ENCODE measurements at places on chromosomes 1 and 21.

DNA sequence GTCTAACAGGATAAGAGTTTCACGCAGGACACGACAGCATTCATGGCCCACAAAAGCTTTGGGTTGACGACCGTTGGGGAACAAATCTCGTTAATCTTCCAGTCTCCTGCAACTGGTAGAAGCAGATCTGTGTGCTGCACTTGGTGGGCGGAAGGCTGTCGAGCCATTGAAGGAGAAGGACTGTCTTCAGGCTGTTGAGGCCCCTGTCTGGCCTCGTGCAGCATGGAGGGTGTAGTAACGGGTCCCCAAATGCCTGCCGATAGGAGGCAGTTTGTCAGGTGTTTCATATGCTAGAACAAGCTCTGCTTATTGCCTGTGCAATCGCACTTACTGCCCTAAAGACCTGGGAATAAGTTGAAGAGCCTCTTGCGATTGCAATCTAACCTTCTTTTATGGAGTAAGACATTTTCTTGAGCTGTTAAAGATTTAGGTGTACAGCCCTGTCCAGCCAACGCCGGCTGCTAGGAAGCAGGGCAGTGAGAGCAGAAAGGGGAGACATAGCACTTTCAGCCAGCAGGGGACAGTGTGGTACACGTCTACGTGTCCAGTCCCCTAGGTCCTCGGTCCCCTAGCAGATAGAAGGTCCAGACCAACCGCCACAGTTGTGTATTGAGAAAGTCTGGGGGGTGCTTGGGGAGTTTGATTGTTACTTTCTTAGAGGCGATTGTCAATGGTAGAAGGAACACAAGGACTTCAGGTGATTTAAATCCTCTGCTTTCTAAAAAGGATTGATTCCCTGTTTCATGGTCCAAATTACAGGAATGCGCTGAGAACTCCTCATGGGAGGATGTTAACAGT is 102.3 kb upstream of the TMPRSS2 start:
- DNase-seq: peak; percentile 52

GRCh38 chr1:61570191-61570590 is 154.8 kb downstream of the TM2D1 start:
- no peak for DNase-seq

- no peak for DNase-seq
Measured at GRCh38 chr1:33001282-33001681, 35.4 kb downstream of the AK2 start.

GRCh38 chr1:74857676-74858075 is 124.7 kb downstream of the TYW3 start:
- DNase-seq: no peak

DNA sequence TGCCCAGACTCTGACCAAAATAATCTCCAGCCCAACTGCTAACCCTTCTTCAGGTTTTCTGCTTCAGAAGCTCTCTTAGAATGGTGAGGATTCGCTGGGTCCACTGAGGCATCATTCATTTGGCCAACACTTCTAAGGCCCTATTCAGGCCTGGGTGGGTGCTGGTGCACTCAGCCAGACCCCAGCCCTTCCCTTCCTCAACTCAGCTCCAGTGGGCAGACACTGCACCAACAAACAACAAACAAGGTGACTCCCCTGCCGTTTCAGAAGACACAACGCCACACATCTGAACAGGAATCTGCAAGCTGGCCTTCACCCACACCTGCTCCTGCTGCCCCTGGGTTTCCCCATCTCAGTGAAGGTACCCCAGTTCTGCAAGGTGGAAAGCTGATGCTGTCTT is 6.0 kb downstream of the HEYL start:
- no peak for DNase-seq

- no peak for DNase-seq
Measured at GRCh38 chr1:87150143-87150542, 178.5 kb upstream of the LMO4 start.

DNA sequence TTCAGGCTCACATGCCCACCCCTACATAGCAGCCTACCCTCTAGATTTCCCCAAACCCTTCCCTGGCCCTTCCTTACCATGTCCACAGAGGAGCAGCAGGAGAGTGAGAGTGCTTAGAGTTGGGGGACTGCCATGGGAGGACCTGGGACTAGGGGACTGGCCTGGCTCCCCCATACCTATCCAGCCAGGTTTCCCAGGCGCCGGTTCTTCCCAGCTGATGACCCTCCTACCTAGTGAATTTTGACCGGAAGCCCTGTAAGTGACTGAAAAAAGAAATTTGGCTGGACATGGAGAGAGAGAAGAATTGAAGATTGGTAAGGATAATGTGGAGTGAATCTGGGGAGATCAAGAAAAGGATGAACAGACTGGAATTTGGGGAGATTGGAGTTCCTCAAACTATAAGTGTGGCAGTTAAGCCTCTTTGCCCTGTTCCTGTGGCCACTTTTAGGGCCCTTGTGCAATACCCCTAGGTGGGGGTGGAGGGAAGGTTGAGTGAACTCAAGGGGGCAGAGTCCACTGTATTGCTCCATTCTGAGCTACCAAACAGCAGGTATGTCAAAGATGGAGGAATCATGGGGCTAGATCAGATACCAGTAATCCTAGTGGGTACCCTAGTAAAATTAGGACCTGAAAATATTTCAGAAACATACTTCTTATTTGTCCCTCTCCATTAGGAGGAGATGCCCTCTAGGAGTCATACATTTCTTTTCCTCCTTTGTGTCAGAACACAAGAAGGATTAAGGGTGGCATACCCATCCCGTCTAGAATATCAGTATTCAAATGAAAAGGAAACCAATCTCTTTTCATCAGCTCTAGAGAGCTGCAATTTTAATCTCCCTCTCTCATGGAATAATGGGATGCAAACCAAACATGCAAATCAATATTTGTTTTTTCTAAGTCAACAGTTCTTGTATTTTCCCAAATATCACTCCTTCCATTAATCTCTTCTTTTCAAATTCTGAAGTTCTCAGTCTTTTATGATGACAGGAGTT is 1.2 kb downstream of the HJV start:
- DNase-seq: no peak

- DNase-seq: no peak
Measured at GRCh38 chr1:192161976-192162375, 3.7 kb downstream of the RGS18 start.

DNA sequence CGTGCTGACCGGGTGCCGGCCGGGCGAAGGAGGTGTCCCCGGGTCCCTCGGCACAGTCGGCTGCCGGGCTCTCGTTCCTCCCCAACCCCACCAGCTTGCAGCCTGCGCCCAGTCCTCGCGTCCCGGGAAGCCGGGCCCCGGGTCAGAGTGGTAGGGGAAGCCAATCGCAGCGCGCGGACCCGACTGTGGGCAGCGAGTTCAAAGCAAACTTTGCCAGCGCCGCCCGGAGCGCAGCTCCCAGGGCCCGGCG is 328 bp downstream of the MYCL start:
- peak; percentile 42 for DNase-seq

DNA sequence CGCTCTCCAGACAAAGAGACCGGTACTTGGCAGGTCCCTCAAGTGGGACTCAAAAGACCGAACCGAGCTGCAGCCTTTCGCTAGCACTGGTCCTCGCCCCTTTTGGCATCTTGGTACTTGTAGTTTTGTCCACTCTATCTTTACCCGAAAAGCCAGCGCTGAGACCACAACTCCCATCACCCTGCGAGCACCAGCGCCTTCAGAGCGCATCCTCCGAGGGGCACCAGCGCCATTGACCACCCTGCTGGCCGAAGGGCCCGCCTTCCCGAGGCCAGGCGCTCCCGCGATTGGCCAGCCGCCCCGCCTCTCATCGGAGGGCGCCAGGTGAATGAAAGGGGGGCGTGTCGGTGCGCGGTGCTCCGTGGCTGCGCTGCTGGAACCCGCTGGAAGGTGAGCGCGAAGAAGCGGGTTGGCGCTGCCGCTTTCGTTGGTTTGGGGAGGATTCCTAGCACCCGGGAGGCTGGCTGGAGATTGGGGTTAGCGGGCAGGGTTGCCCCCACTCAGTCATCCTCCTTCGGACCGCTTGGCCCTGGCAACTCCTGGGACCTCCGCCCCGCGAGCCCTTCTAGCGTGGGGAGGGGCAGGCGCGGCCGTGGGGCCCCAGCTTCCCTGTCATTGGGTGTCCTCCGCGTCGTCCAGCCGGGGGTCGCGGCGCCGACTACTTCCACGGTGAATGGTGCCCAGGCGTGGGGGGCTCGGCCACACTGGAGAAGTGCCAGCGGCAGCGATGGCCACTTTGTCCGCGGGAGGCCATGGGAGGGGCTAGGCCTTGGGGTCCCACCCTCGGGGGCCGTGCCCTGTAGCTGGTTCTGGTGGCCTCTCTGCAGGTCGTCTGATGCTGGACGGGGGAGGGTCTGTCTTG is at the start of gene ZBTB8B:
ZBTB8B (plus strand) TSS at position 357 of the 862 bp plus-strand sequence. CDS start 5,553 bp downstream, outside the sequence.
- DNase-seq: peak; percentile 67

- no peak for DNase-seq
Measured at GRCh38 chr1:160127865-160128523, 12.4 kb downstream of the ATP1A2 start.

DNA sequence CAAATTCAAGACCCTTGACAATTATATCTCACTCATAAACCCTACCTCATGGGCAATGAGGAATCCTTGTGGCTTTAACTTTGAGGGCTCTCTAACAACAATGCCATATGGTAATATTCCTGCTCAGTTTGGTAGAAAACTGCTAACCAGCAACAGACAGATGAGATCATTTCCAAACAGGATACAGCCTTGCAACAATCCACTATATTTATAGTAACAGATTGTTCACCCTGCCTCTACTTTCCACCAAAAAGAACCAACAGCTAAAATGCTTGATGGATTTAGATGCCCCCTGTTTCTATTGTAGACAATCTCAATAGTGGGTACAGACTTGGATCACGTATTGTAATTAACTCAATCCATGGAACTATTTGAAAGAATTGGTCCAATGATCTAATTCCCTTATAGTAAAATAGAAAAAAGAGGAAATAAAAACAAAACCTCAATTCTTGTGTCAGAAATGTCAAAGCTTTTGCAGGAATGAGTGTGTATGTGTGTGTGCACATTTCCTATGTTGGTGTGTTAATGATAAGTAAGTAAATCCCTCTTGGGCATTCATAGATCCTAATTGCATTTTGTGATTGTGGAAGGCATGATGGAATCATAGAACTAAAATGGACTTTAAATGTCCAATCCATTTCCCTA is 100.0 kb upstream of the EDEM3 start:
- DNase-seq: no peak

DNA sequence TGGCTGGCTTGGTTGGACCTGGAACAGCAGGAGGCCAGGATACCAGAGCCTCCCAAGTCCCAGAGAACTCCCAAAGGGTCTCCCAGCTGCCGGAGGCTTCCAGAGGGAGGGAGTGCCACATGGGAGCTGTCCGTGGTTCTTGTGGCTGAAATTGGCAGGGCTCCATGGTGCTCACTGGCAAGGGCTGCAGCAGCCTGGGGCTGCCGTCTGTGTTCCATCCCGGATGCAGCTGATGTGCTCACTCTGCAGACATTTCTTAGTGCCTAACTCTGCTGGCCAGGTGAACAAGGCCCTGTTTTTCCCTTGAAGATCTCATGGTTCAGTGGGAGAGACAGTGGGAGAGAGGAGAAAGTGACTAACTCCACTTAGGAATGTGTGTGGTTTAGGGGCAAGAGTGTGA is 261.1 kb downstream of the CAMTA1 start:
- no peak for DNase-seq

DNA sequence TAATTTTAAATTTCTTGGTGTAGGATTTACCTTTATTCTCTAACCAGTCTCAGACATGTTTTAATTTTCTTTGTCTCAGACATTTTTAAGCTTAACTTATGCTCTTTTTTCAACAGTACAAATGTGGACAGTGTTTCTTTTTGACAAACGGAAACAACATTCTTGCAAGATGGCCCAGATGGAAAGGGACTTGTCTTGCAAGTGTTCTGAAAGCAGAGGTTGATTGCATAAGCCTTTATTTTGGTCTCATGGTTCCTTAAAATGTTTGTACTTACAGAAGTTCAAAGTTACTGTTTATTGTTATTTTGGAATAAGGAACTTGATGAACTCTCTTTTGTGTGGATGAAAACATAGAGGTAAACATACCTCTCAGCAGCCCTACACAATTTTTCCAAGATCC is 22.9 kb downstream of the SMAP2 start:
- DNase-seq: no peak

DNA sequence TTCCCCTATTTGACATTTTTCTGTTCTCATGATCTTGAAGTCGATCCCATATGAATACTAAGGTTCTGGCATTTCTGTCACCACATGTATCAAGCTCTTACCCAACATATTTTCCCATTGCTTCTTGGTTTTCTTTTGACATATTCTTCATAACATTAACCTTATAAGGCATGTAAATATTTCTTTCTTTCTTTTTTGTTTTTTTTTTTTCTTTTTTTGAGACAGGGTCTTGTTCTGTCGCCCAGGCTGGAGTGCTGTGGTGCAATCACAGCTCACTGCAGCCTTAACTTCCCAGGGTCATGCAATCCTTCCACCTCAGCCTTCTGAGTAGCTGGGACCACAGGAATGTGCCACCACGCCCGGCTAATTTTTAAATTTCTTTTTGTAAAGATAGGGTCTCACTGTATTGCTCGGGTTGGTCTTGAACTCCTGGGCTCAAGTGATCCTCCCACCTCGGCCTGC is 33.1 kb upstream of the ERRFI1 start:
- DNase-seq: no peak

GRCh38 chr1:89483010-89483756 is 41.4 kb upstream of the LRRC8B start:
- peak; percentile 88 for DNase-seq

DNA sequence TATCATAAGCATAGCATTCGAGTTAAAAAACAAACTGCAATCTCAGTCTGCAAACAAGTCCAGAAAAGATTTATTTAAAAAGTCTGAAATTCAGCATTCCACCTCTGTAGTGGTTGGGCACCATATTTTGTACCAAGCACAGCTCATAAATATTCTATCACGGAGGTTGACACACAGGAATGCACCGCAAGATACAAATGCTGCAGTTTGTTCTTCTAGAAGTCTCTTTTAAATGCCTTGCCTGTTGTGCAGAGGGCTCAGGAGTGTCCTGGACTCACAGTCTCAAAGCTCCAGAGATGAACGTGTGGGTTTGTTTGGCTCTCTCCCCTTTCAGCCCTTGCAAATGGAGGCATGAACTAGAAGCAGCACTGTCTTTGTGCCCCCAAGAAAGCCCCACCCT is 212.4 kb upstream of the USP24 start:
- no peak for DNase-seq

GRCh38 chr1:54810153-54810942 is 9.2 kb upstream of the TTC22 start:
- DNase-seq: peak; percentile 85

GRCh38 chr1:208803011-208803811 is 559.0 kb upstream of the PLXNA2 start:
- no peak for DNase-seq

- peak; percentile 86 for DNase-seq
Measured at GRCh38 chr1:31944205-31945089, 6.3 kb upstream of the PTP4A2 start.

- DNase-seq: no peak
Measured at GRCh38 chr21:38486221-38486620, 12.1 kb downstream of the ERG start.

Measured in stimulated activated CD8-positive, alpha-beta memory T cell treated with anti-CD3 and anti-CD28 coated beads, Interleukin-4, amount 100 ng/mL, for 48 hours (primary cell).